ENCODE measurements at places on chromosomes 1 and 21. TPM values are rescaled to one million over a fixed set of nuclear protein-coding genes. Genes with fewer than 3 reads are reported as not detected.

The TAS1R2 gene
- polyA plus RNA-seq: not detected

The CELA3A gene
- polyA plus RNA-seq: not detected

The FBXO2 gene
- polyA plus RNA-seq: 0.81 TPM

The OR2T2 gene
- polyA plus RNA-seq: not detected

The SPRR2B gene
- not detected for polyA plus RNA-seq

The TMEM82 gene
- not detected for polyA plus RNA-seq

The ANGPTL1 gene
- 12.6 TPM for polyA plus RNA-seq

The ARHGAP29 gene
- 63.2 TPM for polyA plus RNA-seq

The BTBD8 gene
- polyA plus RNA-seq: 9.8 TPM

The SLC2A5 gene
- 1.2 TPM for polyA plus RNA-seq

The SPAG17 gene
- 13.0 TPM for polyA plus RNA-seq

The IL12RB2 gene
- polyA plus RNA-seq: 1.1 TPM

DNA sequence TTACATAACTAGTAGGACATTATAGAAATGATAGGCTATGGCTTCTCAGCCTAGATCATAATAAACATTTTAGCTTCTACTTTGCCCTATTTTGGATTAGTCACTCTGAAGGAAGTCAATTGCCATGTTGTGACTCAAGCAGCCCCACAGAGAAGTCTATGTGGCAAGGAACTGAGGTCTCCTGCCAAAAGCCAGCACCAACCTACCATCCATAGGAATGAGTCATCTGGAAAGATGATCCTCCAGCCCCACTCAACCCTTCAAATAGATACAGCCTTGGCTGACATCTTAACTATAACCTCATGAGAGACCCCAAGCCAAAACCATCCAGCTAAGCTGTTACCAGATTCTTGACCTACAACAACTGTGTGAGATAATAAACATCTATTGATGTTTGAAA is 76.3 kb upstream of the BEND5 start:
- no peak for DNase-seq

DNA sequence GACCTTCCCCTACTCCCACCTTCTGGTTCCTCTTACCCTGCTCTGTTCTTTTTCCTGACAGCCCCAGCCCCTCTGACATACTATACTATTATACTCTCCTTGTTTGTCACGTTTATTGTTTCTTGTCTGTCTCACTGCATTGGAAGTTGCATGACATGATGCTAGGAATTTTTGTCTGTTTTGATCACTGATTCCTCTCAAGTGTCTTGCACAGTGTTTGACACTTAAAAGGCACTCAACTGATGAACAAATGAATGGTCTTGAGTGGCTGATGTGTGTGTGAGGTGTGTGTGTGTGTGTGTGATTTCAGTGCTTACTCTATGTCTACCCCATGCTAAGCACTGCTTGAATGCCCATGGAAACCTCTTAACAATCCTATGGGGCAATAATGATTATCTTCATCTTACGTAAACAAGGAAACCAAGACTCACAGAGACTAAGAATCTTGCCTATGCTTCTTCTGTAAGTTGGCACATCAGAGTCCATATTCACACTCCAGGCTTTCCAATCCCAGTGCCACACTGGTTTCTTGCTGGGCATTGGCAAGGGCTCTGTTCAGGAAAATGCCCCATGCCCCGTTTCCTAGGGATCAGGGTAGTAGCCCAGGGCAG is 59.7 kb downstream of the ATP1A1 start:
- no peak for DNase-seq

GRCh38 chr1:7587108-7587772 is 183.9 kb upstream of the VAMP3 start:
- no peak for DNase-seq

DNA sequence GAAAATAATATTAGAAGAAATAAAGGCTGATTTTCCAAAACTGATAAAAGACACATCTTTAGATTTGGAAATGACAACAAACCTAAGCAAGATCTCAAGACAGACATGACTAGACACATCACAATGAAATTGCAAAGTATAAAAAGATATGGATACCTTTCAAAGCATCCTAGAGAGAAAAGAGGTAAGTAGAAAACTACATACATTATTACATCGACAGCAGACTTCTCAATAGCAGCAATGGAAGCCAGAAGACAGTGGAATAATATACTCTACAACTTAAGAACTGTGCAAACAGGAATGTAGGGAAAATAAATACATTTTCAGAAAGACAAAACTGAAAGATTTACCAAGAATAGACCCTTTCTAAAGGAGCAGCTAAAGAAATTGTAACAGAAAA is 50.2 kb downstream of the DENND1B start:
- DNase-seq: no peak

GRCh38 chr1:175792136-175792535 is 48.7 kb upstream of the TNR start:
- DNase-seq: peak; percentile 45

GRCh38 chr1:78651241-78651640 is 1.6 kb downstream of the IFI44 start:
- DNase-seq: no peak

DNA sequence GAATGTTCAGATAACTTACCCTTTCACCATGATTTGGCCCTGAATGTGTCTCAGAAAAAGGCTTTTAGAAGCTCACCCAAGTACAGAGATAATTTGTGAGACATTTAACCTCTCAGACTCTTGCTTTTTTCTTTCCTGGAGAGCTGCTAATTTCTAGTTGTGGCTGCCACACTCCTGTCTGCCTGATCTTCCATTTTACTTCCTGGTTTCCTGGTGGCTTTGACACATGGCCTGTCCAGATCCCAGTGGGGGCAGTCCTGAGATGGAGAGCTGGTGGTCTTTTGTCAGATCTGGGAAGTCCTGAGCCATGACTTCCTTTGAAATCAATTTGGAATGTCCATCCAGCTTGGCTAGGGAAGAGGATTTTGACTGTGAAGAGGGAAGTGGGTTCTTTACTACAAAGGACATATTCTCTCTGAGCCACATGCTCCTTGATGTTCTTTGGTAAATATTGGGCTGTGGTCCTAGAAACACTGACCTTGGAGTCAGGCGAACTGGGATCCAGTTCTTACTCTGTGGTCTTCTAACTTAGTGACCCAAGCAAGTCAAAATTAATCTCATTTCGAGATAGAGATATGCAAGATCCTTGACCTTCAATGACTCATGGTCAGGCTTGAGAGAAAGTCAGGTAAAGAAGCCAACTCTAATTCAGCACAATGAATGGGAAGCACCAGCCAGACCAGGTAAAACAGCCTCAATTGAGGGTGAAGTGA is 78.0 kb upstream of the HSD17B7 start:
- no peak for DNase-seq

DNA sequence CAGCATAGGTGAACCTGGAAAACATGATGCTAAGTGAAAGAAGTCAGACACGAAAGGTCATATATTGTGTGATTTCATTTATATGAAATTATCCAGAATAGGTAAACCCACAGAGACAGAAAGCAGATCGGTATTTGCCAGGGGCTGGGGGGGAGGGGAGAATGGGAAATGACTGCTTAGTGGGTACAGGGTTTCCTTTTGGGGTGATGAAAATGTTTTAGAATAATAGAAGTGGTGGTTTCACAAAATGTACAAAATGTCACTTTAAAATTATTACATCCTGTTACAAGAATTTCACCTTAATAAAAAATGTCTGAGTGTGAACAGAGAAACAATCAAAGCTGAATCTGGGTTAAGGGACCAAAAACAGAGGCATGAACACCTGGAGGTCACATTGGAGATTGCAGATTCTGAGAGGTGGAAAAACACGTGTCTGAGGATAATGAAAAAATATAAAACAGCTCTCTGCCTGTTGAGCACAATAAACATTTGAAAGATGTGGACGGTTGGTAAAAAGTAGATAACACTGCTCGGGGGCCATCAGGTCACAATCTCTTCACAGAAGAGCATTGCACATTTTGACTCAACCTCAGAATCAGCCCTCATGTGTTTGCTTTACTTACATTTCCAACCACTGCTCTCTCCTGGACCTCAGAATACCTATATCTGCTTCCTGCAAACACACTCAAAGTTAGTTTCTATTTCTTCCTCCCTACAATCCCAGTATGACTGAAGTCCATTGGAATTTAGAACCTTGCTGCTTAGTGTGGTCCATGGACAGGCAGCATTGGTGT is 3.2 kb downstream of the SLAMF6 start:
- DNase-seq: no peak

DNA sequence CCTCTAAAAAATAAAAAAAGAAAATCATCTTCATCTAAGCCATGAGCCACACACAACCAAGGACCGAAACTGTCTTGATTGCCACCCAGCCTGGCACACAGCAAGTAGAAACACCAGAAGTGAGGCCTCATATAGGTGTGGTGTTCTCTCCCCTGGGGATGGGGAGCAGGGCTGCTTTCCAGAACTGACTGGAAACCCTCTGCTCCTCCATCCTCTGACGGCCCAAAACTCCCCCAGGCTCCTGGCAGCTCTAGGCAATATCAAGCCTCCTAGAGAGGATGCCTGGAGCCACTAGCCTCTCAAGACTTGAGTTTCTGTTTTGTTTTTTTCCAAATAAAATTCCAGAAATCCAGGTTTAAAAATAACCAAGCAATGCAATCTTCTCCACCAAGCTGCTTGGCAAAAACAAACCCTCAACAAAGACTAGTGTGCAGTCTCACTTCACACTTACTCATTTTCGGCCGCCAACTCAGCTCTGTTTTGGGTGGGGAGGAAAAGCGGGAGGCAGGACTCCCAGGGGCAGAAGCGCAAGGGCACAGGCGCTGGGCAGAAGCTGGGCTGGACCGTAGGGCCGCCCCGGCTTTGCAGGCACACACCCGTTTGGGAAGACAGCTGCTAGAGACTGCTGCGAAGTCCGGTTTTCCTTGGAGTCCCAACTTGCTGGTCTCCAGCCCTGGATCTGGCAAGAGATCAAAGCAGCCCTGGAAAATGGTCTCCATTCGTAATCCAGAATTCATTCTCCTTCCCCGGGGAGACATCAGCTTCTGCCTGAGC is 78.2 kb upstream of the CAPZB start:
- DNase-seq: peak; percentile 88

GRCh38 chr1:10304295-10304694 is 93.9 kb downstream of the KIF1B start:
- no peak for DNase-seq

GRCh38 chr1:81690676-81691453 is 109.9 kb upstream of the ADGRL2 start:
- DNase-seq: no peak

- no peak for DNase-seq
Measured at GRCh38 chr1:55456971-55457370, 241.8 kb upstream of the USP24 start.

GRCh38 chr1:25469177-25469576 is 38.5 kb downstream of the MACO1 start:
- DNase-seq: no peak

- no peak for DNase-seq
Measured at GRCh38 chr21:44875316-44875700, 1.8 kb upstream of the PTTG1IP start.

- no peak for DNase-seq
Measured at GRCh38 chr1:170664093-170664827, at the start of gene PRRX1. Gene PRRX1 (plus strand): TSS chr1:170664131. CDS start chr1:170664219, 88 bp downstream.
